ENCODE measurements at places on chromosomes 5 and 9.

- DNase-seq, result no peak
Measured at GRCh38 chr5:179221877-179222220, 123.4 kb downstream of the ADAMTS2 start.

GRCh38 chr5:135069895-135070657 is 36.0 kb upstream of the PITX1 start:
- no peak for DNase-seq

GRCh38 chr5:37836592-37837413 is 3.0 kb downstream of the GDNF start:
- no peak for DNase-seq

GRCh38 chr9:91208837-91209236 is 152.9 kb downstream of the AUH start:
- no peak for DNase-seq

DNA sequence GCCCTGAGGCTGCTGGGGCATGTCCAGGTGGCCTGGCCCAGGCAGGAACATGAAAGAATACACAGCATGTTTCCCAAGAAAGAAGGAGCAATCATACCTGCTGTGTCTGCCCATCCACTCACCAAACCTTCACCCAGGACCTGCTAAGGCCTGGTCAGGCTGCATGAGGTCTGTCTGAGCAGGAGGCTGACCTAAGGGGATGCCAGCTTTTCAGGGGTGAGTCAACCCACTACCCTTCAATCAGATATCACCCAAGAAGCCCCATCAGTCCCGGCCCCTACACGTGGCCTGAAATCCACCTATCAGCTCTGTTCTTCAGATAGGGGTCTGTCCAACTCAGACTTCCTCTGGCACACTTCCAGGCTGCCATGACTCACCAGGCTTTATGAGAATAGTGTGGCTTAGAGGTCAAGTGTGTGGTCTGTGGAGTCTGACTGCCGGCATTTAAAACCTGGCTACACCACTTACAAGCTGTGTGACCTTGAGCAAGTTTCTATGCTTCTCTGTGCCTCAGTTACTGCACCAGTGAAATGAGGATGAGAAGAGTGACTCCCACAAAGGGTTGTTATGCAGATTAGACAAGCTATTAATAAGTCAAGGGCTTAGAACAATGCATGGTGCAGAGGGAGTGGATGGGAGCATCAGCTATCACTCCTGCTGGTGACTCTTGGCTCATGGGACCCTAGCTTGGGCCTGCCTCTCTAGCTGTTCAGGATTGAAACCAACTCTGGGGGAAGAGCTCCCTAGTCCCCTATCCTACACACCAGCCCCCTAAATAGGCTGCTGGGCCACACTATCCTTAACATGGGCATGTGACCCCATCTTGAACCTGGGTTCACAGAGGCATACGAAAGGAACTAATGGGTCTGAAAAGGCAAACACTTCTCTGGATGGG is 130.3 kb downstream of the PAX5 start:
- peak; percentile 52 for DNase-seq

GRCh38 chr5:1516615-1517601 is 6.9 kb downstream of the LPCAT1 start:
- DNase-seq, result no peak

GRCh38 chr5:161295721-161296250 is 250.7 kb downstream of the GABRB2 start:
- no peak for DNase-seq

GRCh38 chr5:41212935-41213334 is 397 bp downstream of the C6 start:
- DNase-seq, result no peak

DNA sequence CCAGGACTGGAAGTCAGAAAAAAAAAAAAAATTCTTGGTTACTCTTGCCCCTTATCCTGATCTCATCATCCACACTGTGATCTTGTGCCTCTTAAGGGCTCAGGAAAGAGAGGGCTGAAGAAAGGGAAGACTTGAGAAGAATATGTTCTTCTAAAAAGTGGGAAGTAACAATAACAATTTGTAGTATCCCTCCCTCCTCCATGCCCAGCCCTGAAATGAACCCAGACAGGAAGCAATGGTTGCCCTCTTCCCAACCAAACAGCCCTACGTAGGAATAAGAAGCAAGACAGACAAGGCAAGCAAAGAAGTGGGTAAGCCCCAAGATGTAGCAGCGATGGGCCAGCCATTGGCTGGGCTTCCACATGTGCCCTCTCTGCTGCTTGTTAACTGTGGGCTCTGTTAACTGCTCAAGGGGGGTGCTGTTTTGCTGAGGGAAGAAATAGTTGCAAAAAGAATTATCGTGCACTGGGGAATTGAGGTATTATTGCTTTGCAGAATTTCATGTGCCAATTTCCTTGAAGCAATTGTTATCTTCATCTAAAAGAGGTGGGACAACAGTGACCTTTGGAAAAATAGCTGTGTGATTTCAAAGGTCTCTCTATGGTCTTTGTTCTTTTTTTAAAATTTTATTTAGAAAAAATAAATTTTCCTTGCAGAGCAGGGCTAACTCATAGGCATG is 146.6 kb upstream of the PCA3 start:
- no peak for DNase-seq

All from SK-MEL-5 (cell line).